ENCODE measurements at places on chromosomes 12 and 14.

GRCh38 chr14:62125793-62126192 lies 363.6 kb downstream of the SNAPC1 start:
- no peak for DNase-seq

DNA sequence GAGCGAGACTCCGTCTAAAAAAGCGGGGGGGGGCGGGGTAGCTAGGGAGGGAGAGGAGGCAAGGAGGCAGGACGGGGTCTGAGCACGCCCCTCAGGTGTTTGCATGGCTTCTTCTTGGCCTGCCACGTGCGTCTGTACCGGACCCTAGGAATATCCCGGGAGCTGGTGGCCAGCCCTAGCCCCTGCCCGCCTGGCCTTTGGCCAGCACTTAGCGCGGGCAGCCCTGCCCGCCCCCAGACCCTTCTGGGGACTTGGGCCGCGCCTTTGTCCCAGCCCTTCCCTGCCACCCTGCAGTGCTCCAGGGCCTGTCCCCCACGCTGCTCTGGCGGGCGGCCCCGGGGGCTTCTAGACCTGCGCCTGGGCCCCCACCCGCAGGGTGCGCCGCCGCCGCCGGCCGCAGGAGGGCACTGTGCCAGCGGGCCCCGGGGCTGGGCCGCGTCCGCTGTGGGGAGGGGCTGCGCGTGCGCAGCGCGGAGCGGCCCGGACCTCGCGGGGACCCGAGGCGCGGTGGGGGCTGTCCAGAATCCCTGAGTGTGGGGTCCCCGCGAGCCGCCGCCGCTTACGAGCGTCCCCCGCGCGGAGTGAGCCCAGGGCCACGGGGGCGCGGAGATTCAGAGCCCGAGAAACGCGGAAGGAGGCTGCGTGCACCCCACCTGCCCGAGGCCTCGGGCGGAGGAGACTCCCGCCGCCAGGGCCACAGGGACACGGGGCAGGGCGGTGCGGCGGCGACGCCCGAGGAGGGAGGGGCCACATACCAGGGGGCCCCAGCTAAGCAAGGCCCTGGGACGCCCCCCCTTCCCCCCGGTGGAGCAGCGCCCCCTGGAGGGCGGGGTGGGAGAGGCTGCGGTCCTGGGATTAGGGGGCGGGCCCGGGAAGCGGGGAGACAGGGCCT lies 21.0 kb downstream of the SLC25A29 start:
- DNase-seq: peak; percentile 28

DNA sequence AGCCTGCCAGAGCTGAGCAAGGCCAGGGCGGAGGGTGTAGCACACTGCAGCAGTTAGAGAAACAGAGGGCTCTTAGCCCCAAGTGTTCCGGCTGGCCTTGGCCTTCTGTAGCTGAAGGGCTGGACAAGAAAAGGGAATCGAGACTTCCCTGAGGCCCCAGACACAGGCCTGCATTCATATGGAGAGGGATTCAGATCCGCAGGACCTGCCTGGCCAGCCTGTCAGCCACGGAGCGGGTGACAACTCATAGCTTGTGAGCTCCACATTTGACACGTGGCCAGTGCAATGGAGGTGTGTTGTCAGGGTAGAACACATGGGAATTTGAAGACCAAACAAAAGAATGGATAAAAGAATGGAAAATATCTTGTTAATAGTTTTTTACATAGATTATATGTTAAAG lies 182.2 kb upstream of the GSC start:
- no peak for DNase-seq

DNA sequence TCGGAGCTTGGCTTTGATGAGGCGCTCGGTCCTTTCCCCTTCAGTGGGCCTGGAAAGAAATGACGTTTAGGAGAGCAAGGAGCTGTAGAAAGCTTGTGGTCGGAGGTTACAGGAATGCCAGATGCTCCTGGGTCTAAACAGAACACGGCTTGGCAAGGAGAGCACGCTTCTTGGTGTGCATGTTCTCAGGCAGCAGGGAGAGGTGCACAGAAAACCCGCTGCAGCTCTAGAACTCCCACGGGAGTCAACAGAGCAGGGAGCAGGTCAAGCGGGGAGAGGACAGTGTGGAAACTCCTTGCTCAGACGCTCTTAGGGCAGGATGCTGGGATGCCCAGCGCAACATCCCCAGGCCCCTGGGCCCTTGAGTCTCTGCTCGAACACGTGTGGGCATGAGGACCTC lies 51.0 kb downstream of the SSH1 start:
- DNase-seq: no peak

DNA sequence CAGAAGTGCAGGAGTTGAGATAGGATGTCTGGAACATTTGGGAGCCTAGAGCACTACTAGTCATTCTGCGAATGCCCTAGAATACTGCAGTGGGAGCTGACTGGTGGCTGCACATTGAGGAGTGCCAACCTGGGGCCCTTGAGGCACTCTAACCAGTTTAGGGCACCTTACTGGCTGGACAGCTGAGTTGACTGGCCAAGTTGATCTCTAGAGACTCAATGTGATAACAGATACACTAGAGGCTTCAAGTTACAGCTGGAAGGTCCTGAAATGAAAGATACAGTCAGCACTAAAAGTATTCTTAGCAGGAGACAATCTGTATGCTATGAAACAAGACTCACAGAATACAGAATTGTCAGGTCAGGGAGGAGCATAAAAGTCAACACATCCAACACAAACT lies 8.0 kb downstream of the SLC8A3 start:
- no peak for DNase-seq

DNA sequence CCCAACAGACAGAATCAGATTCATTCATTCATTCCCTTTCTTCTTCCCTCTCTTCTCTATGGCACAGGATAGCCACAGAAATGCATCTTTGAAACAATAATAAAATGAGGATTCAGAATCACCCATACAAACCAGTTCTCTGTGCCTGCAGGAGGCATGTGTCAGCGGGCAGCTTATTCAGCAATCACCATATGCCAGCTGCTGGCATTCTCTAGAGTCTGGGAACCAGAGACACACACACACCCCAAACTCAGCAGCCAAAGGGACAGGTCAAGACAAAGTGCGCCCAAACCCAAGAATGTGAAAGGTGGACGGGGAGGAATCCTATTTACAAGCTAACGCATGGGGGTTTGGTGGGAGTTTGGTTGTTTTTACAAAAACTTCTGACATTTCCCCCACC lies 14.1 kb downstream of the ARF3 start:
- DNase-seq: no peak

DNA sequence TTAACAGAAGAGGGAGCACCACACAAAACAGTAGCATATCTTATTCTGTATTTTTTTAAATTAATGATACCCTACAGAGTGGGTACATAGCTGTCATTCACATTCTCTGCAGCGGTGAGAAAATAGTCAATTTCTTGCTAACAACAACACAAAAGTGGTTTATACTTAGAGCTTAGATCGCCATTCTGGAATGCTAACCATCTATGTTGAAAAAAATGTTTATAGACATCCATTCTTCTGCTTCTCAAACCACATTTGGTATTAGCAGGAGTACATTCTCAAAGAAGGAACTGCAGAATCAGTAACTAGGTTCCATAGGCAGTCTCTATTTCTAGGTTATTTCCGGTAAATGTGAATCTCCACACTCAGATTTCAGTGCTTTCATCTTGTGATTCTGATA lies 185.9 kb downstream of the PPFIA2 start:
- no peak for DNase-seq

DNA sequence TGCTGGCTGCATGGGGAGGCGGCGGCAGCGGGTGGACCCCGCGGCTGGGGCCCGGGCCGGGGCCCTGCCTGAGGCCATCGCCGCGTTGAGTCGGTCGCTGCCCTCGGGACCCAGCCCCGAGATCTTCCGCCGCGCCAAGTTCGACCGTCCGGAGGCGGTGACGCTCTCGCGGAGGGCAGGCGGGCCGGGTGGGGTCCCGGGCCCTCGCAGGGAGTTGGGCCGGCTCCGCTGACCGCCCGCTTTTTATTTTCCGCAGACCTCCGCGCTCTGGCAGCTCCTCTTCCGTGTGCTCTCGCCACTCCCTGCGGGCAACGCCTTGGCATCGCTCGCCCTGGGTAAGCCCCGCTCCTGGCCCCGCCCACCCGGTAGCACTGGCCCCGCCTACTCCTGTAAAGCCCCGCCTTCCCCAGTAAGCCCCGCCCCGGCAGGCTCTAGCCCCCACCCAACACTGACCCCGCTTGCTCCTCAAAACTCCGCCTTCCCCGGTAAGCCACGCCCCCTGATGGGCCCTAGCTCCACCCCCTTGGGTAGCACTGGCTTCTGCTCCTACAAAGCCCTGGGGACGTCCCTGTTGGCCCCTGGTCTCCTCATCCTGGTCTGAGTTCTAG lies 424 bp downstream of the TEDC1 start:
- peak; percentile 21 for DNase-seq

- no peak for DNase-seq
These were observed 69.5 kb upstream of the DICER1 start for GRCh38 chr14:95226801-95227200.

DNA sequence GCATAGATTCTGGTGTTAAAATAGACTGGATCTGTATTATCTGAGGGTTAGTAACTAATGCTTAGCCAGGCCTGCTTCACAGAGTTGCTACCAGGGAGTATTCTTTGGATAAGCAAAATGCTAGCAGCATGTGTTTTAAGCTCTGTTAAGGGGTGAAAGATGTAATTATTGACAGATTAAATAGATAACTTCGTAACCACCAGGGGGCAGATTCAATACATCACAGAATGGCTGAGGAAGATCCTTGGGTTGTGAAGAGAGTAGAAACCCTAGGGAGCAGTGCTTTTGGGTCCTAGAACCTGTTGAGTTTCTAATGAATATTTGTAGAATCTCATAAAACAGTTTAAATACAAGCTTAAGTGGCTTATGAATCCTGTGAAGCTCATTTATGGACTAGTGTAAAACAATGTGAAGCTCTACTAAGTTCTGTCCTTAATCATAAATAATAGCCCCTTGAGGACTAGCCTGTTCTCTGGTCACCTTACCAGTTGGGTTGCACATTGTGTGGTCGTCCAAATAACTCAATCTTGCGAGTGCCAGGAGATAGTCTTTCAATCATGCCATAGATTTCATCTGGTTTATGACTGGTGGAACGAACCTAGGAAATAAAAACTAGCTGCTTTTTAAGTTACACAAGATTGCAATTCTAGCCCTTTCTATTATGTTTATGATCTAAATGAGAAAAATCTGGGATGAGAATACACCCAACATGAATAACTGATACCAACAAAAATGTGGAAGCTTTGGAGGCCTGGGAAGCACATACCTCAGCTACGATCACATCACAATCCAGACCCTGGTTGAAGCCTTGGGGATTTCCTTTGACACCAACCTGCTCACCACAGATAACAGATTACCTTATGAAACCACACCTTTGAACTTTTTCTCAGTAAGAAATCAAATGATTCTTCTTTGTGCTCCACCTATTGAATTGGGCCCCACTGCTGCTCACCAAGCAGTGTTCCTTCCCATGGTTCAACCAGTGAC lies 12.3 kb downstream of the METTL3 start:
- DNase-seq: no peak

DNA sequence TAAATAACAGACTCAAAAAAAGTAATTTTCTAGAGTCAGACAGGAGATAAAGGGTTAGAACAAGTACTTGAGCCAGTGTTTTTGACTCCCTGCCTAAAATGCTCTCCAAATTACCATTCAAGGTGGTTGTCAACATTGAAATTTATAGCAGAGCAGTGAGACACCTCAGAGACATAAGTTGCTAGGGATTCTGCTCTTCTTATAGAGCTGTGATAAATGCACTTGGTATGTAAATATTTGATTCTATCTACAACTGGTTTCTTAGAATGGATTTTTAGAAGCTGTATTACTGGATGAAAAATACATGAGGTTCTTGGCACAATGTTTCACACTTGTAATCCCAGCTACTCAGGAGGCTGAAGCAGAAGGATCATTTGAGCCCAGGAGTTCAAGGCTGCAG lies 83.9 kb upstream of the OSBPL8 start:
- no peak for DNase-seq
